Foreskin keratinocyte (primary cell): ENCODE measurements at places on chromosomes 16 and 17. TPM values are rescaled to one million over a fixed set of nuclear protein-coding genes. Genes with fewer than 3 reads are reported as not detected.
A peak's percentile ranks its signal among the peaks of the same experiment; 100 is the strongest.

DNA sequence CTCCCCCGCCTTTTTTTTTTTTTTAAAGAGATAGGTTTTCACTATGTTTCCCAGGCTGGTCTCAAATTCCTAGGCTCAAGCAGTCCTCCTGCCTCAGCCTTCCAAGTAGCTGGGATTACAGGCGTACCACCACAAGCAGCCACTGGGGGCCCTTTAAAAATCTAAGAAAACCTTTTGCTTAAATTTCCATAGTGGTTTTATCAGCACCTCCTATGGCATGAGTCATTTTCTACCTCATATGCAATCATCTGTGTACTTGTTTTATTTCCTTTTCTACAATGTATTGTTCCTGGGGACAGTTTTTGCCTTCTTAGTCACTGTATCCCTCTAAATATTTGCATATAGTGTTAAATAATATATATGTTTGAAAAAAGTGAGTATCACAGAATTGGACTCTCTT lies 29.2 kb downstream of the GNA13 start:
- peak; percentile 81 for DNase-seq

DNA sequence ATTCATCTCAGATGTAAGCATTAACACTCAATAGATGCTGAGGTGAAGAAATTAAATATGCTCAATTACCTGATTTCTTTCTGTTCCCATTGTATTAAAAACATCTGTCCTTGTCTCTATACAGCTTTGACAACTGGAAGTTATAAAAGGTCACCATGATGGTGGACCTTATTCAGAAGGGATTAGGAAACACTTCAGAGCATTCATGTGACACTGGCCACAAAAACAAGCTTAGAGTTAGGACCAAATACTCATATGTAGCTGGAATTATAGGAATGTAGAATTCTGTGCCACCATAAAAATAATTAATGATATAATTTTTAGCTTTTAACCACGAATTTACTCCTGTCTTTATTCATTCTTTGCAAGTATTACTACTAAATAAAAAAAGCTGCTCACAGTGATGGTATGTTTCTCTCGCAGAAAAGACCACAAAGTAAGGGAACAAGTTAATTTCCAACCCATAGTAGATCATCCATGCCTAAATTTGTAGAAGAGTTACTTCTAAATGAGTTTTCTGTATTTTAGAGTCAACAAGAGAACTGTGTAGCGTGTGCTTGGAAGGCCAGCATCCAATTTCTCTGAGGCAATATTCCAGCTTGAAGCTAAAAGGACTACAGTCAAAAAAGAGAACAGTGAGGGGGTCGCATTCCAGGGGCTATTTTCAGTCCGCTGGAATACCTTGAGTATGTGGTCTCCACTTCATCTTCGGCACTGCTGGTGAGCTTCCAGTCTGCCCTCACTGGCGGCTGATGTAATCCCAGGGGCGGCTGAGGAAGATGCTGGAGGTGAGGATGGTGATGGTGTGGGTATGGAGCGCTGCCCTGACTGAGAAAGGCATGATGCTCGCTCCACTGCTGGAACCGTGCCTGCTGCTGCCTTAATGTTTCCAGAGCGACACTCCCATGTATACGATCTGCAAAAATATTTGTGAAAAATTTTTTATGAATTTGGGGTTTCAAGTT lies 63.7 kb downstream of the CACNG1 start:
- no peak for DNase-seq

DNA sequence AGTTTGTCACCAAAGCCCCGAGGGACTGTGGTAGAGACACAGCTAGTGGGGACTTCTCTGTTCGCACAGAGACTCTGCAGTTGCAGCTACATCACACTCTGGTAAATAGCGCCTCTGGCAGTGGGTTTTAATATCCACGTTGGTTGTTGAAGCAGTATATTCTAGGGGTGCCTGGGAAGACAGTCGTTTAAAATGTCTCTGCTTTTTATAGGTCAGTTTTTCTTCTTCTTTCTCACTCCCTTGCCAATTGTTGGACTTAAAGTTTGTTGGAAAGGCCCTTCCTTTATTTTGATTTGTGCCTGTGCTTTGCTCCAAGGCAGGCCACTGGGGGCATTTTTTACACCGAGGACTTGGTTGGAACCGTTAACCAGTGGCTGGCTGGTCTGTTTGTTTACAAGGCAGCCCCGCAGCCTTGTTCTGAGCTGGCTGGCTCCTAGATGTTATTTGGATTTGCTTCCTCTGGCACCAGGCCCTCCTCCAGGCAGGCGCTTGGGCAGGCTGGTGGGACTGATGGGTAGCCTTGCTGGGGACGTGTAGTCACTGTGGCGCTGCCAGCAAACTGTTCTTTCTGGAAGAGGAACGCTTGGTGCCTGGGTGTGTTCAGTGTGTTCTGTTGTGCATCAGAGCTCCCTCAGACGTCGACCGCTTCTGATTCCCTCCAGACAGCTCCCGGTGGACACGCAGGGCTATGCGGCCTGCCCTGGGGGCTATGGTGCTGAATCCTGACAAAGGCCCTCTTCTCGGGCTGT lies 218.2 kb upstream of the CHMP6 start:
- DNase-seq, result no peak

DNA sequence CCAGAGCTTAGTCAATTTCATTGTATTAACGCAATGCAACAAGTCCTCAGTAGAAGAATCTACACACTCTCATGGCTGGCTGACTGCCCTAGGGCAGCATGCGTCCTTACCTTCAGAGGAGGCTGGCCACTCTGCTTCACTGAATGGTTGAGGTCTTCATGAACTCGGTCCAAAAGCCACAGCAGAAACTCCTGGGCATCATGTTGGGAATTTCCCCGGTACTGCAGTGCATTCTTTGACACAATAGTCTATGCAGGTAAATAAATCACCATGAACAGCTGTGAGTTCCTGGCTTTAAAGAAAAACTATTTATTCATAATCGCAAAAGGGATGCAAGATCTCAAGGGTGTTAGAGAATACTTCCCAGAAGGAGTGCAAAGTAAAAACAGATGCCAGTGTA lies 41.3 kb downstream of the USP31 start:
- no peak for DNase-seq

DNA sequence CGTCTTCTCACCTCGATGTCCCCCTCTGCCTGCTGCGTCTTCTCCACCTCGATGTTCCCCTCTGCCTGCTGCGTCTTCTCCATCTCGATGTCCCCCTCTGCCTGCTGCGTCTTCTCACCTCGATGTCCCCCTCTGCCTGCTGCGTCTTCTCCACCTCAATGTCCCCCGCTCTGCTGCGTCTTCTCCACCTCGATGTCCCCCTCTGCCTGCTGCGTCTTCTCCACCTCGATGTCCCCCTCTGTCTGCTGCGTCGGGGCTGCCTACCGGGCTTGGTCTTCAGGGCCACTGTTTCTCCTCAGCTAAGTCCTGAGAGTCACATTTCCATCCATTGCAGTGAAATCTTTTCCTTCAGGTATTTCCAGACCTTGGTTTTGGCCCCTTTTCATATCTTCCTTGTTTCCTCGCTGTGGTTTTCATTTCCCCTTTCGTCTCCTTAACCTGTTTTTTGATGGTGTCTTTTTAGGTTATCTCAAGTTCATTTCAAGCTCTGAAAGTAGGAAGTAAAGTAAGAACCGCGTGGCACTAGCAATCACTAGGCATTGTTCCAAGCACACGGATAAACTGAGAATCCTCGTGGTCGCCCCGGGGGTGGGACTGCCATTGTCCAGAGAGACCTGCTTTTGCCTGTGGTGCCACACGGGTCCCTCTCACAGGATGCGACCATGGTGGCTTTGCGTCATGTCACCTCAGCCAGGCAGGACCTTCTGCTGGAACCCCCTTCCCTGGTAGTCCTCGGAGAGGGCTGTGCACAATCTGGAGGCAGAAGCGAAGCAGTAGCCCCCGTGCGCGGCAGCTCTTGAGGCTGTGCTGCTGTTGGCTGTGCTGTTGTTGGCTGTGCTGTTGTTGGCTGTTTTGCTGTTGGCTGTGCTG lies 9.5 kb upstream of the ZNF750 start:
- DNase-seq, result no peak

GRCh38 chr17:74252211-74252610 lies 21.8 kb upstream of the DNAI2 start:
- DNase-seq, result no peak

DNA sequence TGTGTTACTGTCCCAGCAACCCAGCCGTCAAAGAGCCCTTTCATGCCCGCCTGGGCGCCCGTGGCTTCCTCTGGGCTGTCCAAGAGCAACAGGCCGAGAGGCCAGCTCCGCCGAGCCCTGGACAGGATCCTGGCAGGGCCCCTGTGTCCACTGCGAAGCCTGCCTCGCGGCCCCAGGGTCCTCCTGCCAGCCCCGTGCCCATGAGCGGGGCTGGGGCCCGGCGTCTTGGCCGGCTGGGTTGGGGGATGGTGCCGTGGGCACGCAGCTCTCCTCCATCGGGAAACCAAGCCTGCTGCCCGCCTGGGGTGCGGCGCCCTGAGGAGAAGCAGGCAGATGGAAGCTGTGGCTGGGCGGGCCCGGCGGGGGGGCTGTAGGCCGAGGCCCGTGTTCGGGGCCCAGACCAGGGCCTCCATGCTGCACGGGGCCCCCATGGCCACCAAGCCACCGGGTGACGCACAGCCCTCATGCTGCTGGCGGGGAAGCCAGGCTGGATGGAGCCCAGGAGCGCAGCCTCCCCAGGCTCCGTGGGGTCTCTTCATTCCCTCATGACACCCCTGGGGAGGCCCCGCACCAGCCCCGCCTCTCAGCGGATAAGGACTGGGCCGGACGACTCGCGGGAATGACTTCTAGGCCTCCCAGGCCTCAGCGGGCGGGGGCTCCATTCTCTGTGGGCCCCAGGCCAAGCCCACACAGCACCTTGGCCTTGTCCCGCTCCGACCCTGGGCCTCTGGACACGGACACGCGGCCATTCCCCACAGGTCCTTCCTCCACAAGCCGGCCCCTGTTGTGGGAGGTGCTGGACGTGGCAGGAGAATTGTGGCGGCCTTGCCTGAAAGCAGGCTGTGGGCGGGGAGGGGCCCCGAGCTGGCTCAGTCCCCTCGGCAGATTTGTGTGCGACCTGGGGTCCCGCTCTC lies at the start of gene C1QTNF8:
Gene C1QTNF8, minus strand, starts transcription at position 76 of the 914 bp plus-strand sequence. CDS start 1,322 bp downstream, outside the sequence.
- no peak for DNase-seq

DNA sequence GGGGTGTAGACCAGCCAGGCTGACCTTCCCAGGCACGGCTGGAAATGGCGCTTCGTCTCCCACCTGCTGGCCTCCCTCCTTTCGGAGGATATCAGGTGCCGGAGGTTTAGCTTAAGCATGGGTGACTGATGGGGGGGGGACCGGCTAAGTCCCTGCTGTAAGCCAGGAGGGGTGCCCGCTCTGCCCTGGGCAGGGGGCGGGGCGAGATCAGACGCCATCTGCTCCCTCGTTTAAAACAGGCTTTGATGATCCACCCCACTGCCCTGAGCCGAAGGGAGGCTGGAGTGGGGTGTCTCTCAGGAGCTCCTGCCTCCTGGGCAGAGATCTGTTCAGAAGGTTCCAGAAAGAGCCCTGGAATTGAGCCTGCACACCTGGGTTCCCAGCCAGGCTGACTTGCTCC lies 26.0 kb downstream of the C16orf74 start:
- DNase-seq, result no peak

- peak; percentile 17 for DNase-seq
Observed at GRCh38 chr17:19418251-19418992, 7.4 kb downstream of the RNF112 start.

DNA sequence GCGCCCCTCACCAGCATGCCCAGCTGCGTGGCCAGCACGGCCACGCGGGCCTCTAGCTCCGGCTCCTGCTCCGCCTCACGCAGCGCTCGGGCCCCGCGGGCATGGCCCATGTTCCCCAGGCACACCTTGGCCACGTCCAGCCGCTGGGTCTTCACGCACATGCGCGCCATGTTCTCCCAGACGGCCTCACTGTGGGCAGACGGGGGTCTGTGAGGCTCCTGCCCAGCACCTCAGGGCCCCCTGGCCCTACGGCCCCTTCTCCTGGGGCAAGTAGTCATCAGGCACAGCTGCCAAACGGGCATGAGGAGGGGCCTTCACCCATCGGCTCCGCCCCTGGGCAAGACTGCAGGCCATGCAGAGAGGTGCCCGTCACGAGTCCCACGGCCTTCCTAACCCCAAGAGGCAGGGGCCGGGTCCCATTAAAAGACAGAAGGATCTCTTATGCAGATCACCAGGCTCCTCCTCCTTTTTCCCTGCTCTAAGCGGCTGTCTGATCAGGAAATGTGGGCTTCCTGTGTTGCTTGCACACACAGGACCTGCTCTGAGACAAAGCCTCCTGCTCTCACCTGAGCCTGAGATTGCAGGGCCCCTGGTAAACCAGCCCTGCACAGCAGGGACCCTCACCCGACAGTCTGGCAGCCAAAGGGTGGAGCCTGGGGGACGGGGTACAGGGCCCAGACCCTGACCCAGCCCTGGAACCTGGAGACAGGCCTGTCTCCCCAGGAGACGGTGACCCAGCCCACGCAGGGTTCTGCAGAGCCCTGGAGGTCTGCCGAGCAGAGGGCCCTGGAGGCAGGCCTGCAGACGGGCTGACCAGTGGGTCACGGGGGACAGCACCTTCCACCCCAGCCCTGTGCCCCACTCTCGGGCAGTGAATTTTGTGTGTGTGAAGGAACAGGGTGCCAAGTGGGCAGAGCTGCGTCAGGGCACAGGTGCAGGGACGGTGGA lies 6.6 kb upstream of the TMEM204 start:
- DNase-seq, result no peak

- peak; percentile 33 for DNase-seq
Observed at GRCh38 chr17:29292071-29292991, 1.6 kb downstream of the NUFIP2 start.

DNA sequence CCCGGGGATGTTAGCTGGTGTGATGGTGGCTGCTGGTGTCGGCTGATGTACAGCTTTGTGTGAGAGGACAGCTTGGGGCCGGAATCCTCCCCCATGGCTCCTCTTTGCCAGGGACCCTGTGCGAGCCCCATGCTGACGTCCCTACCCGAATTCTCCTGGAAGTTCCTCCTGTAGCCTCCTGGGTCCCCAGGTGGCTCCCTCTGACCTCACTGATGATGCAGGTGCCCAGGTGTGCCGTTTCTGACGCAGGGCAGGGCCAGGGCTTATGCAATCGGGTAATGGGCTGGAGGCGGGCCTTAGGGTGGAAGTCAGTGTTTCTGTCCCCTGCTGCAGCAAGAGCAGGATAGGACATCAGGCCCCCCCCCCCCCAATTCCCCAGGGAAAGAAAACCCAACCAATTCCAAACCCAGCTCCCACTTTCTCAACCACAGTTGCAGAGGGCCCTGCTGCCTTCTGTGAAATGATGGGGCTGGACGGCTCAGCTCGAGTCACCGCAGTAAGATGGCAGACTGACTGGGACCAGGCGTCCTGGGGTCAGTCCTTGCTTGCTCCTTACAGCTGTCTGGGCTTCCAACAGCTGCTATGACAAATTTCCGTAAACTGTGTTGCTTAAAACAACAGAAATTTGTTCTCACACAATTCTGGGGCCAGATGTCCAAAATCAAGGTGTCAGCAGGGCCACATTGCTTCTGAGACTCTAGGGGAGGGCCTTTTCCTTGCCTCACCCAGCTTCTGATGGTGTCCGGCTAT lies 139.0 kb upstream of the PLCG2 start:
- no peak for DNase-seq

TP53TG3E gene
- not detected in 2 replicates for polyA plus RNA-seq

ARL5C gene
- polyA plus RNA-seq, result not detected in 2 replicates

FLOT2 gene
- 69.1 and 71.9 TPM in 2 replicates for polyA plus RNA-seq

CHMP6 gene
- 41.1 and 43.9 TPM in 2 replicates for polyA plus RNA-seq

CDRT15L2 gene
- not detected in 2 replicates for polyA plus RNA-seq

SEPTIN12 gene
- polyA plus RNA-seq, result not detected in 2 replicates

SLC5A10 gene
- polyA plus RNA-seq, result 0.06 TPM in 1 of 2 replicates, not detected in the other

OTOA gene
- 0.04 and 0.07 TPM in 2 replicates for polyA plus RNA-seq

OTOP3 gene
- polyA plus RNA-seq, result not detected in 2 replicates

CFAP52 gene
- polyA plus RNA-seq, result not detected in 2 replicates

FAM117A gene
- 6.9 and 8.3 TPM in 2 replicates for polyA plus RNA-seq

ZFP3 gene
- polyA plus RNA-seq, result 0.58 and 0.71 TPM in 2 replicates
